ENCODE measurements at places on chromosomes 2 and 18.

DNA sequence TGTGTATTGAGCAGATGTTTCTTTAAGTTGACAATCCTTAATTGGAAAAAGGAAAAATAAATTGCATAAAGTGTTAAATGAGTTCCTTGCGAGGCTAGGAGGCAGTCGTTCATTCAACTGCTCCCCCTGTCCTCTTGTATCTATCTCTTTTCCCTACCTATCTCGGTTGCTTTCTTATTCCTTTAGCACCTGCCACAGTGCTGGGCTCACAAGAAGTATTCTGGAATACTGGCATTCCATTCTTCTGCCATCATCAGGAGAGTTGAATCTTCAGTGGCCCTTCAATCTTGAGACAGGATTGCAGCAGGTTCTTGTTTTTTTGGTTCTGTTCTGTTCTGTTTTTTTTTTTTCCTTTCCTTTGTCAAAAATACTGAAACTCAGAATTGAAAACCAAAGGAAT is 143.1 kb upstream of the AQP4 start:
- no peak for DNase-seq

DNA sequence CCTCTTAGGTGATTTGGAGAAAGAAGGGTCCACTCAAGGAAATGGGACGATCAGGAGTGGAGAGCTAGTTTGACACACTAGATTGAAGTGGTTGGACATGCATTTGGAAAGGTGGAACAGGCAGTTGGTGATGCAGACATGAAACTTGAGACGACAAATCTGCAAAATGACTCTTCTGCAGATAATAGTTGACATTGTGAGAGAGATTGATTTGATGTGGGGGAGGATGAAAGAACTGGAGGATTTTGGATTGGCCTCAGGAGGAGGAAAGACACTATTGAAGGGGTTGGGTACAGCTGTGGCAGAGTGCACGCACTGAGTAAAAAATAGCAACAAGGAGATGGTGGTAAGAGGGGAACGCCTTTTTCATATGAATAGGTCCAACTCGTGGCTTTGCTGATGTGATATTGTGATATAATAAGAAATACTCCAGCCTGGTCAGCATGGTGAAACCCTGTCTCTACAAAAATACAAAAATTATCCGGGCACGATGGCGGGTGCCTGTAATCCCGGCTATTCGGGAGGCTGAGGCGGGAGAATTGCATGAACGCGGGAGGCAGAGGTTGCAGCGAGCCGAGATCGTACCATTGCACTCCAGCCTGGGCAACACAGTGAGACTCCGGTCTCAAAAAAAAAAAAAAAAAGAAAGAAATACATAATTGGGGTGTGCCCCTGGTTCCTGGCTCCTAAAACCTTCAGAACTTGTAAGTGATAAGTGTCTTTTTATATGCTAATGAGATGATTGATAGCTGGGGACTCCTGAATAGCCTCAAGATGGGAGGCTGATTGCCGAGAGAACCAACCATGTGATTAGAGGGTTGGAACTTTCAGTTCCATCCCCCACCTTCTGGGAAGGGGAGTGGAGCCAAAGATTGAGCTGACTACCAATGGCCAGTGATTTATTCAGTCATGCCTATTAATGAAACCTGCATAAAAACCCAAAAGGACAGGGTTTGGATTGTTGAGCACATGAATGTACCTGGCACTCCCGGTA is 9.7 kb downstream of the TTLL4 start:
- DNase-seq: no peak

DNA sequence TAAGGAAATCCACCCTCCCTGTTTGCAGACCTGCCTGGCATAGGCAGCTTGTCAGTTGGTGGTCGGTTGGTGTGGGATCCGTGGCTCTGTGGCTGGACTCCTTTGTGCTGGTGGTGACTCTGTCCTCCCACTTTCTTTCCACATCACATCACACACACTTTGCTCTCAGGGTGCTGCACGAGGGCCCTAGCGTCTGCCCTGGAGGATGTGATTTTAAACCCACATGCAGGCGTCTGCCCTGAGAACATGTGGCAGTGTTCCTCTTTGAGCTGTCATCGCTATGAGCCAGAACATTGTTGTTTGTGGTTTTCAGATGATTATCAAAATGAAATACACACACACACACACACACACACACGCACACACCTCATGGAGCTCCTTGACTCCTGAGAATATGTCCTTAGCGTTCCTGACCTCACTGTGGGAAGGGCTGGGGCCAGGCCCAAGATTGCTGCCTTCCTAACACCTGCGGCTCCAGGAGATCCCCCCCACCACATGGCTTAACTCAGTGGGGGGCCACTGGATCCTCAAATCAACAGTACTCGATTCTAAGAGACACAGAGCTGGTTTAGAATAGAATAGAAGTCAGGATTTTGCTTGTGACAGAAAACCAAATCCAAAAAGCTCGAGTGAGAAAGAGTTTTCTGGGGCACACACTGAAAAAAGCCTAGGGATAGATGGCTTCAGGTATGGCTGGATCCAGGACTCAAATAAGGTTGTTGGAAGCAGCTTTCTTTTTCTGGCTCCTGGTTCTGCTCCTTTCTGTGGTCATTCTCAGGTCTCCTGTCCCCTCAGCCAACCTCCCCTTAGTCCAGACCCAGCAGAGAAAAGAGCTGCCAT is 54.8 kb downstream of the RTP5 start:
- DNase-seq: no peak

DNA sequence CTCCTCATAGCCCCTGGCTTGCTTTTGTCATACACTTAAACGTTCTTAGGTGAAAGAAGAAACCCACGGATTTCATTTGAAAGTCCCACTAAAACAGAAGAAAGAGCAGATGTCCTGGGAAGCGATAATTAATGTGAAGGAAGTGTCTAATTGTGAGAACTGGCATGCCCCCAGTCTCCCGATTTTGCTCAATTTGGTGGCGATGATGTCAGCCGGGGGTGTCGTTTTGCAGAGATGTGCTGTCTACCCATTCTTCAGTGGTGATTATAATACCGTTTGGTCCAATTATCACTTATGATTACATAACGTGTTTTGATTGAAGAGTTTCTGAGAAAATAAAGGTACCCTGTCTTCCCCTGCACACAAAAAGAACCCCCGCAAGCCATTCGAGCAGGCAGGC is 103.1 kb downstream of the RTN4 start:
- no peak for DNase-seq

GRCh38 chr18:55102501-55102900 is 143.2 kb upstream of the CCDC68 start:
- DNase-seq: no peak

GRCh38 chr2:139518321-139518720 is 738.1 kb upstream of the NXPH2 start:
- DNase-seq: no peak

GRCh38 chr2:186540941-186541340 is 48.9 kb upstream of the ITGAV start:
- DNase-seq: no peak

- DNase-seq: no peak
Observed at GRCh38 chr2:238267341-238267710, 21.1 kb downstream of the PER2 start.

GRCh38 chr2:11236335-11236734 is 81.1 kb downstream of the SLC66A3 start:
- no peak for DNase-seq

DNA sequence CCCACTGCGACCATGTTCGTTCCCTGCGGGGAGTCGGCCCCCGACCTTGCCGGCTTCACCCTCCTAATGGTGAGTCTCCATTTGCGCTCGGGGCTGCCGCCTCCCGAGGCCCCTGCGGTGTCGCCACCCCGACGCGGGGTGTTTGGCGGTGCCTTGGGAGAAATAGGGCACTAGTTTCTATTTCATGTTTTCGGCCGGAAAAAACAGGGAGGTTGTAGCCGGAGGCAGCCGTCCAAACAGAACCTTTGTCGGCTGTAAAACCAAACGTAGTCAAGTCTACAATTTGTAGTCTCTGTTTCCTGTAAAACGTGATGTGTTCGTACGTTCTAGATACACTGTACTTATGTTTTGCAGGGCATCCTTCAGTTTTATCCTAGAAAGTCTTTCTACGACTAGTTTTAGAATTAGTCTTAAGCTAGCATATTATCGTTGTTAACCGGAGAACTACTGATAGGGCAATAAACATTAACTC is 290 bp downstream of the PSMG2 start:
- DNase-seq: no peak

DNA sequence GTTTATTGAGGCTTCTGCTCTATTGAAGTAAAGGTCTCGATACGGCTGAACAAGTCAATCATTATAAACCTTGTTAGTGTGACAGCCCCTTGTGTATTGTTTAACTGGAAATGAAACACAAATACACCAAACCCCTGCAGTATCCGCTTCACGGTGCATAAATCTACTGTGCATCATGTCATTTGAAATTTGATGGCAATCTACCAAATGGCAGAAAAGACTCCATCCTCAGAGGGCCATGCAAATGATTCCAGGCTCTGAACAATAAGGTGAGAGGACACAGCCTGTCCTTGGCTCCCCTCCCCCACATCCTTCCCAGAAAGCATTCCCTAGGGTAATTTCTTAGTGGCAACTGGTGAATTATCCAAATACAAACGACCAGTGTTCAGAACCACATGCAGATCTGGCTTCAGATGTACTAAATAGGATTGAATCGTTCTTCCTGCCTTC is 80.6 kb downstream of the ADCYAP1 start:
- no peak for DNase-seq

DNA sequence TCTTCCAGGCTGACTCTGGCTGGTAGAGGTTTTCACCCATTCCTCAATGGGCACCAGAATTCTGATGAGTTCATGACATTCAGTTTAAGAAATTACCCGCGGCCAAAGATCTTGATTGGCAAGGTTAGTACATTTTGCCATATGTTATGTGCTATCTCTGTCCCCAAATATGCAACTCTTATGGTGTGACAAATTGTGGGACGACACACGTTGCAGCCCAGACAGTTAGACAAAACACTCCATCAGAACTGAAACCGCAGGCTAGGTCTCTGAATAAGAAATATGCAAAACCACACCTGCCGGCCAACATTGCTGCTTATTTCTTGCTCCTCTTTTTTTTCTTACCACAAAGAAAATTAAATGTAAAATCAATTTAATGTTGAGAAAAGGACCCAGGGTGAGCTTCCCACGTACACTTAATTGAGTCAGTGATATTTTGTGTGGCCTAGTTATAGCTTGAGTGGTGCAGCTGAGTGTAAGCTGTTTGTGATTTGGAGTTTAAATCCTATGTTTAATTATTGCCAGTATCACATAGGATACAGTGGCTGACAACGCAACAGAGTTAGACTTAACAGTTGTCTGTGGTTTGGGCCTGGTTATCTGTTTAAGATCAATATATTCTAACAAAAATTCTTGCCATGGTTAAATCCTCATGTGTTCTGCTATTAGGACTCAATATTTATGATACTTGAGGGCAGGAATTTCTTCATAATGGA is 35.7 kb upstream of the LTBP1 start:
- no peak for DNase-seq

- DNase-seq: peak; percentile 71
Observed at GRCh38 chr2:113876503-113877387, 13.1 kb upstream of the ACTR3 start.

DNA sequence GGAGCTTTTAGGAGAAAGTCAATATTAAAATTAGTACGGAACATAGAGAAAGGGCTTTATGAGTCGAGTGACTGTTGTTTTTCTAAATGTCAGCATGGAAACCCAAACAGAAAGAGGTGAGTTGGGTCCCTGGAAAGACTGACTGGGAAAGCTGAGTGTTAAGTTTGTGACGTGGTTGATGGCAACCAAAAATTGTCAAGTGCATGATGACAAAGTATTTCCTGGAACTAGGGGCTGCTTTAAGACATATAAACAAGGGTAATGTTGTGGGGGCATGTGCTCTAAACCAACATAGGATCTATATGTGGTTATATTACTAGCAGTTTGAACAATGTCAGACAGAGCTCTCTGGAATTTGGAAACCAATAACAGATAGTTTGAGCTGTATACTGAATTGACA is 50.9 kb upstream of the GPD2 start:
- no peak for DNase-seq

DNA sequence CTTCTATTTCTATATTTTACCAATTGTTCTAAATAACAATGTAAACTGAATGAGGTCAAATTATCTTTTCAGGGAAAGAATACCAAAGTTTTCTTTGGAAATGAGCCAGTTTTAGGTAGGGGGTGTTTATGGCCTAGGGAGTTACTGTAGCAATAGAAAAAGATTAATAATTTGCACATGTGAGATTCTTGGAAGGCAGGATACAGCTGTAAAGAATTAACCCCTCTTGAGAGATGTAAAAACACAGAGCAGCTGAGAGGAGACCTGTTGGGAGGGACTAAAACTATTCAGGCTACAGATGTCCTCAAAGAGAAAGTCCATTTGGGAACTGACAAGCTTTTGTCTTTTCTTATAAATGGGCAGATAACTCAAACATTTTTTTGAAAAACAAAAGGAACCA is 182.2 kb downstream of the FIGN start:
- no peak for DNase-seq

GRCh38 chr18:65938592-65939372 is 188.0 kb downstream of the CDH7 start:
- no peak for DNase-seq

- no peak for DNase-seq
Observed at GRCh38 chr18:44811572-44812125, 131.0 kb downstream of the SETBP1 start.

- DNase-seq: no peak
Observed at GRCh38 chr2:104416339-104417000, 437.4 kb upstream of the POU3F3 start.

DNA sequence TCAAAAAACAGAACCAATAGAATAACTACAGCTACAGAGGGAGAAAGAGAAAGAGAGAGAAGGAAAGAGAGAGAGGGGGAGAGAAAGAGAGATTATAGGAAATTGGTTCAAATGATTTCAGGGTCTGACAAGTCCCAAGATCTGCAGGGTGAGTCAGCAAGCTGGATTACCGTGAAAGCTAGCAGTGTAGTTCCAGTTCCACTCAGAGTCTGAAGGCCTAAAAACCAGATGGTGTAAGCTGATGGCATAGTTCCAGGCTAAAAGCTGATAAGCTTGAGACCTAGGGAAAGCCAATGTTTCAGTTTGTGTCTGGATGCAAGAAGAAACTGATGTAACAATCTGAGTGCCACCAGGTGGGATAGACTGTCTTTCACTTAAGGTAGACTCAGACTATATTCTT is 397.7 kb downstream of the TRIB2 start:
- DNase-seq: no peak

- no peak for DNase-seq
Observed at GRCh38 chr18:4641771-4642368, 186.8 kb upstream of the DLGAP1 start.

DNA sequence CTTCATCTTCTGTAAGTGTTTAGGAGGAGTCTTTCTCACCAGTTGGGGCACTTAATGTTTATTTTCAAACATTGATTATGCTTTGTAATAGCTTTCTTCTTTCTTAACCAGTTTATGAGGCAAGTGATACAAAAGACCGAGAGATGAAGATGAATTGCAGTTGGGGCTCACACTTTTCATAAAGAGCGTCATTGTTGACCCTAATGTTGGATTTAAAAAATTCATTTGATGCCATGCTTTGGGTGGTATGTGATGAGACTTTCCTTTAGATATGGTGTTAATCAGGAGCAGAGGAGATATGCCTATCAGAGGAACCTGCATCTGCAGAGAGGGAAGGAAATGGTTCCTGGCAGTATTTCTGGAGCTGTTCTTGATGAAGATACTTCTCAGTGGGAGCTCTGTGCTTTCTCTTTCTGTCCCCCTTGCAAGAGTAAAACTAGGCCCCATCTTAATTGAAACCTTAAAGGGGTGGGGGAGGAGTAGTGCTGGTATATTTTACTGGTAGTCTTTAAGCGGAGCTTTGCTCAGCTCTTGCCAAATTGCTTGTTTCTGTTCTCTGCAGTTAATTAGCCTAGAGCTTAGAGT is 2.3 kb downstream of the EML4 start:
- peak; percentile 55 for DNase-seq

Measured in CD4-positive, alpha-beta T cell treated with Interleukin-1 beta for 1 hour (primary cell).